GM03348 (cell line): ENCODE measurements at places on chromosomes 2 and 18.

DNA sequence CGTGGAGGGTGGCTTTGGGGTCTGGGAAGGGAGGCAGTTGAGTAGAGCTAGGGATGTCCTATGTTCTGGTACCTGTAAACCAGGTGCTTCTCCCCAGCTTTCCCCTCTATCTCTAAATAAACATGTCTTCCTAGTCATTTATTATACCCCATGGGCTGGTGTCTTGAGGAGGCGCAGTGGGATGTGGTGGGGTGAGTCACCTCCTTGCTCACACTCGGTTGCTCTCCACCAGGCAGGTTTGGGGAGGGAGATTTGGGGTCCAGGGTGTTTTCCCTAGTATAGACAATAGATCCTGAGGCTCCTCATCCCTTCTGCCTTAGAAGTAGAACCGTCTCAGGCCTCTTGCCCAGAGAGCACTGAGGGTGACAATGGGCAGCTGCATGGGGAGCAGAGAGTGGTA lies 5.1 kb downstream of the PSD4 start:
- DNase-seq, result no peak

- no peak for DNase-seq
Measured at GRCh38 chr2:211503856-211504255, 947.5 kb downstream of the CPS1 start.

DNA sequence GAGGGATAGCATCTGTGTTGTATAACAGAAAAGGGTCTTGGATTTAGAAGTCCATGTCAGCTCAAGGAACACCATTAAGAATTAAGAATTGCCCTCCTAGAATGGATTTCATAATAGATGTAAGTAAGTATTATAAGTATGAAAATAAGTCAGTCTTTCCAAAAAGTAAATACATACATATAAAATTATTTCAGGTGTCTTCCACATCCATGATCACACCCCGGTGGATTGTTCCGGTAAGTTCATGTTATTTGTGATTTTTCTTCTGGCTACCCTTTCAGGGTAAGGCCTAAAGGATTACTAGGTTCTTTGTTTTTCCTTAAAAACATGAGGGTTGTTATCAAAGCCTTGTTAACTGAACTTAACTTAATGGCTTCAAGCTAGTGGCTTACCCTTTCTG lies 55.9 kb downstream of the TMEM185B start:
- no peak for DNase-seq

DNA sequence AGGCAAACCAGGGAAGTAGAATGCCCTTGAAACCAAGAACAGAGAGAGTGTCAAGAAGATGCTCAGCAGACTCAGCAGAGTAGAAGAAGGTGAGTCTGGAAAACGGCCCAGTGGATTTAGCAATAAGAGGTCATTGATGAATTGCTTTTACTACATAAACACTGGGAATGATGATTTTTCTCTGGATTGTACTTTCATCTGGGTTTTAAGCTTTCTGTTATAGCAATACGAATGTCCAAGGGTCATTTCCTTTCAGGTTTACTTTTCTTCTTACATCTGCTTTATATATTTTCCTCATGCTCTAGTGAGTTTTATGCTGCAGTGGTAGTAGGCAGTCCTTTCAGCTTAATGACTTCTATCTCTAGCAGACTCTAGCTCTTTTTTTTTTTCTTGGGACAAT lies 16.9 kb downstream of the EML6 start:
- DNase-seq, result no peak

- DNase-seq, result no peak
Measured at GRCh38 chr2:73408198-73408597, 22.6 kb downstream of the ALMS1 start.

DNA sequence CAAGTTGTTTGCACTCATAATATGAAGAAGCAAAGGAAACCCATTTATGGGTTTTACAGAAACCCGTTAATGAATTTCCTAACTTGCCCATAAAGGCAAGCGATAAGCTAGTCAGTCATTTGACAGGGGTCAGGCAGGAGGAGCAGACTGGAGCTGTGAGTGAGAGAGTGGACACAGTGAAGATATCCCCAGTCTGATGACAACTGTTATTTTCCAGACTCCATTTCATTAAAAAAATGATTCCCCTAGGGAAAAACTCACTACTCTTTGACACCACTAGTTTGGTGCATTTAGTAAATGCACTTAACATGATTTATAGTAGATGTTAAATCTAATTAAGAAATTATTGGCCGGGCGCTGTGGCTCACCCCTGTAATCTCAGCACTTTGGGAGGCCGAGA lies 80.8 kb downstream of the TGIF1 start:
- no peak for DNase-seq

- DNase-seq, result no peak
Measured at GRCh38 chr2:97707362-97708047, 5.9 kb upstream of the ZAP70 start.

- peak; percentile 69 for DNase-seq
Measured at GRCh38 chr2:199458009-199458805, 468 bp upstream of the SATB2 start.

GRCh38 chr2:169476459-169476858 lies 2.8 kb upstream of the BBS5 start:
- DNase-seq, result no peak

GRCh38 chr2:69226903-69227302 lies 160.1 kb downstream of the GFPT1 start:
- no peak for DNase-seq

DNA sequence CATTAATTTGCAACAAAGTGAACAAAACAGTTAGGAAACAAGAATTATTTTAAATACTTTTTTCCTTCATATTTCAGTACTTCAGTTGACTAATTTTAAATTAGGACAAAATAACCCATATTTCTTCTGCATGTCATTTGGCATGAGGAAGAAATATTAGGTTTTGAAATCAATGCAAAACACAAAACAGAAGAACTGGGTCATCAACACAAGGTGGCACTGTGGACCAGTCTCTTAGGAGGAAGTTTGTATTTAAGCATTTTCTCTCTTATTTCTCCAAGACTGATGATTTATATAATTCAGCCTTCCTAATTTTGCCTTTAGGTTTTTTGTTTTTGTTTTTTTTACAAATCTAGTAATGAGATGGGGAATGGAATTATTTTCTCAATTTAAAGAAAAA lies 352.8 kb upstream of the KCNH7 start:
- DNase-seq, result peak; percentile 52

- no peak for DNase-seq
Measured at GRCh38 chr2:132430895-132431294, 14.3 kb downstream of the GPR39 start.

DNA sequence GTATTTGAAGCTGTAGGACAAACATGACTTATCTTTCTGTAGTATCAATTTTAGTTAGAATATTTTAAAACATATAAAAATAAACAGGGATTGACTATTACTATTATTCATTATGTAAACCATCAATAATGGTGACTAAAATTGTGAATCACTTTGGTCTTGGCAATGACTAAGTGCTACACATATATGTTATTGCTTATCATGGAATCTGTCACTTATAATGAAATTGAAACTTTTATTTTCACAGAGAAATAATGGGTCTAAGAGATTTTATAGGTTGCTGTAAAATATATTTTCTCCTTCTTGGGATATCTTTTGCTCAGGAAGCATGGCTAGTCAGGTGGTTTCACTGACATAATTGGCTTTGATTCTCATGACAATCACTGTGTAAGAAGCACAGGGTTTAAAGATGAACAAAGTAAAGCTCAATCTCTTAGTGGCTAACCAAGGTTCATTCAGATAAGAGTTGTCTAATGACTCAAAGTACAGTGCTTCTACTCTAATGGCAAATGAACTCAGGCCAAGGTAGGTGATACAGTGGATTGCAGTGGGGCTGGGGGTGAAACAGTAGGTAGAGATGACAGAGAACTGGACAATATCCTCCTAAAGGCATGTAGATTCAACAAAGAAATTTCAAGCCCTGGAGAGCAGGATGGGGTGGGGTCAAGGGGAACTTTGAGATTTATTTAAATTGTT lies 98.6 kb upstream of the FANCL start:
- DNase-seq, result no peak

DNA sequence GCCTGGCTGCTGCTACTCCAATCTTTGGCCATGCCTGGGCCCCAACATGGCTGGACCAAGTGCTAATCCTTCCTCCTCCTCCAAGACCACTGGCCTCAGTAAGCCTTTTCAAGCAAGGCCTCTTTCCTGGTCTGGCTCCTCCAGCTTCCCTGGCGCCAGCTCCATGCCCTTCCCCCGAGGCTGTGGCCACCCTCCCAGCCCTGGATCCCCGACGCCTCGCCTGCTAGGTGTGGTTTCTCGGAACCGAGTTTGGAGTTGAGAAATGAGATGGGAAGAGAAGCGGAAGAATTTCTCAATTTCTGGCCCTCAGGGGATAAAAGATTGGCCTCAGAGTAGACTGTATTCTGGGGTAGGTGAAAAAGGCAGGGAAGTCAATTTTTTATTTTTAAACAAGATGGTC lies 46.4 kb downstream of the ADCY3 start:
- no peak for DNase-seq

DNA sequence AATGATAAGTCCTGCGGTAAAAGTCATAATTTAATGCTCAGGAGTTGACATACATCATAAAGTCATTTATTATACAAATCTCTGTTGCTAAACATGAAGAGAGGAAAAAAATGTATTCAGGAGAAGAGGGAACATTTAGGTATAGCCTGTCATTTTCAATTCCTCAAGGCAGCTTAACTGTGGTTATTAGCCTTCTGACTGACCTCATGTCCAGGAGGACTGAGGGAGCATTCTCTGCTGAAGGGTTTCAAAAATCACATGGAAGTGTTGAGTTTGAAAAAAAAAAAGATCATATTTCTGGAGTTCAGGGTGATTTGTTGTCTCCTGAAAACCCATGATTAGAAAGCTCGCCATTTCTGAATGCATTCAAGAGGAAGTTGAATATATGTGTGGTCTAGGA lies 1371.1 kb upstream of the LRRTM1 start:
- DNase-seq, result no peak

DNA sequence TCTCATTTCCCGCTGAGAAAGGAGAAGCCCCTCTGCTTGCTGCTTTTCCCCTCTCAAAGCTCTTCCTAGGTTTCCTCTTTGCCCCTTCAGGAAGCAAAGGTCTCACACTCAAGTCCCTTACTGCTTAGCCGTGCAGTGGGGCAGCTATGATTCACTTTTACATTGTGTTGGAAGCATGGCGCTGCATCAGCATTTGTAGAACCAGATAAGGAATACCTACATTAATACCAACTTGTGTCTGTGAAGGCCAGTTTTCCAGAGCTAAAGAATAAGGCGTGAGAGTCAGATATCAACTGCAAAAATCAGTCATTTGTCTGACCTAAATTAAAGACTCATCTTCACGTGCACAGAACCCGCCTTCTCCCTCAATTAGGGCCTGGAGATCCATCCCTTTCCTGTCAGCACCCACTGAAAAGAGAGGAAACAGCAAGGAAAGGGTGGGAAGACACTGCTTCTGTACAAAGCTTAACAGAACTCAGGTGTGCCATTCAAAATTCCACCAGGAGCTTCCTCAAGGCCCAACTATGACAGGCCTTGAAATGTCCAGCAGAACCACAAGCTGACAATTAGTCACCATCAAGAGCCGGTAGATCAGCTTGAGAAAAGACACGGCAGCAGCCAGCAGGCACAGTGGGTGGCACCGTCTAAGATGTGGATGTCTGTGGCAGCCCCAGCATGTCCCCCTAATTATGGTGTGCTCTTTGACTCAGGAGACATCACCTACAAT lies 16.1 kb upstream of the XDH start:
- no peak for DNase-seq

DNA sequence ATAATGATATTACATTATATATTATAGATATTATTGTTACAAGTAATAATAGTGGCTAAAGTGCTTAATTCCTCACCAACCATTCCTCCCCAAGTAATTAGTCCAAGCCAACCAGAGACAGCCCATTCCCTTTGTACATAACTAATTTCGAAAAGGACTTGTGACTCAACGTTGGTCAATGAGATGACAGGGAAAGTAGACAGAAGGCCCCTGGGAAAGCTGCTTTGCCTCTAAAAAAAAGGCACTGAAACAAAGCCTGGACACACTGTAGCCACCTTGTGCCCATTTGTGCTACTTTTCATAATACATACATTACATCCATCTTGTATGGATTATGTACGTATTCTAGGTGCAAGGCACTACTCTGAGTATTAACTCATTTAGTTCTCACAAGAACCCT lies 28.8 kb downstream of the COLEC12 start:
- no peak for DNase-seq

- peak; percentile 86 for DNase-seq
Measured at GRCh38 chr2:239311132-239312040, 89.4 kb downstream of the HDAC4 start.

DNA sequence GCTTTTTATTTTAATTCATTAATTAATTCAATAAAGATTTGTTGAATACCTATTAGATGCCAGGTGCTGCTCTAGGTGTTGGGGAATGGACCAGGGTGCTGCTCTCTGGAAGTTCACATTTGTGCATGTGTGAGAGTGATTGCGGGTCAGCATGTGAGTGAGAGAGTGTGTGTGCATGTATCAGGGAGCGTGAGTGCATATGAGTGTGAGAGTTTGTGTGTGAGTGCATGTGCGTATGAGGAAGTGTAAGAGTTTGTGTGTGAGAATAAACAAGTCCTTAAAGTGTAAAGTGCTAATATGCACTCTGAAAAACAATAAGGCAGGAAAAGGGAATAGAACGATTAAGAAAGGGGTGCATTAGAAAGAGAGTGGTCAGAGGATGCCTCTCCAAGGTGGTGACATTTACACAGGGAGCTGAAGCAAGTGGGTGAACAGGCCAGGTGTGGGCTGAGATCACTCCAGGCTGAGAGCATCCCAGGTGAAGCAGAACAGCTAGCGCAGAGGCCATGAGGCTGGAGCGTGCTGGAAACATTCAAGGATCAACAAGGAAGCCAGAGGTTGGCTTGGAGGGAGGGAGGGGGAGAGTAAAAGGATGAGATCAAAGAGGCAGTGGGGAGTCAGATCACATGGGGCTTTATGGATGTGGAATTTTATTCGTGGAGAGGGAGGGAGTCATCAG lies 50.5 kb upstream of the SLC1A4 start:
- DNase-seq, result no peak

- DNase-seq, result no peak
Measured at GRCh38 chr2:123644053-123644452, 381.0 kb upstream of the CNTNAP5 start.

- no peak for DNase-seq
Measured at GRCh38 chr2:145687442-145688134, 1167.7 kb upstream of the ZEB2 start.
